ENCODE measurements at places on chromosomes 6 and 20.

- no peak for DNase-seq
Measured at GRCh38 chr6:168380956-168381605, 59.9 kb upstream of the SMOC2 start.

- DNase-seq = no peak
Measured at GRCh38 chr20:6434131-6434530, 311.3 kb upstream of the FERMT1 start.

DNA sequence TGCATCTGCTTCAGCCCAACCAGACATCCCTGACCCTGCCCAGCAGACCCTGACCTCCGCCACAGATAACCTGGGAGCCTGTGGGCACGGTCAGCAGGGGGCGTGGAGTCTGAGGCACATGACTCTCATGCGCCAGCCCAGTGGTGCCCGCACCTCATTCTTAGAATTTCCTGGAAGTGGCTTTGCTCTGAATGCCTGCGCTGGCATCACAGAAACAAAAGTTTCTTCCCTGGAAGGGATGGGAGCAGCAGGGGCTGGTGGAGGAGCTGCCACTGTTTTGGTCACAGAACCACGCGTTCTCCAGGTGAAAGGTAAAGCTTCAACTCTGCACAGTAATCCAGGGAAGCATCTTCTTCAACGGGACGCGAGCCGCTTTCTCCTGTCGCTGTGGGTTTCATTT is 67.9 kb upstream of the DUSP22 start:
- DNase-seq = no peak

DNA sequence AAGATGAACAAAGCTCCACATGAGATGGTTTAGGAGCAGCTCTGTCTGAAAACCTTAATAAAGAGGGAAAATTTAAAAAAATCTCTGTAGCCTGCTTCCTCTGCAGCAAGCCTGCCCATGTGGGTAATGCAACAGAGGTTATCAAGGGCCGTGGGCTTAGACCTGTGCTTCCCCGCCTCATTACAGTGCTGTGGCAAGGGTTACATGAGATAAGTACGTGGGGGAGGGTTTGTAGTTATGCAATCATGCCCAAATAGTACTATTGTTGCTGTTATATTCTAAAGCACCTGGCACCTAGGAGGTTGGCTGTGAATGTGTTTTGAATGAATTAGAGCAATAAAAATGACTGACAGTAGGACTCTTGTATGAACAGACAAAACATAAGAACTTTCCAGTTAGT is 68.3 kb downstream of the PKHD1 start:
- no peak for DNase-seq

- no peak for DNase-seq
Measured at GRCh38 chr6:167757249-167757648, 69.5 kb upstream of the AFDN start.

GRCh38 chr20:4038047-4038459 is 22.7 kb upstream of the RNF24 start:
- peak; percentile 90 for DNase-seq

DNA sequence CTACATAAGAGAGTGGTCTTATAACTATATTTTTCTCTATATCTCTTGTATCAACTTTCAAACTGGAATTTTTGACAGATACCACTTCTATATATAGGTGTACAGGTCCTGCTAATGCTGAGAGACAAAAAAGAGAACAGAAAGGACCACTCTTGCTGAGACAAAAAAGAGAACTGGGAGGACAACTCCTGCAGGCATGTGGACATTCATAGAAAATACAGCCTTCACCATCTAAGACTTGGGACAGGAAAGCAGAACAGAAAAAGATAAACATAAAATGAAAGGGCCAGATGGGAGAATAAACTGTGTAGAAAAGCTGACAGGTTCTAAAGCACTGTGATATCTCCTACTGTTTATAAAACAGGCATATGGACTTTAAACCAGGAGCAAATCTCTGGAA is 541.0 kb upstream of the ADGRB3 start:
- no peak for DNase-seq

DNA sequence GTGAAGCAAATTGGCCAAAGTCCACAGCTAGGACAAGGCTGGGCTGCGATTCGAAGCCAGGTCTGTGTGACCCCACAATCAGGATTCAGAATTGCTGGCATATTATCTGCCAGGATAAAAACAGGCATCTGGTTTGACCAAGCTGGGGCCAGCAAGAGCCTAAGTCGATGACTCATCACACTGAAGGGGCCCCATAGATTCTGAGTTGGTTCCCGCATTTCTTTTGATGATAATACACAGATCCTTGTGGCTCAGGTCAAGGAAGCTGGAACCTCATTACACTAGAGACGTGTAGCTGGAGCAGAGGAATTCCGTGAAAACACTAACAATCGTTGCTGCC is 6.5 kb downstream of the KCNB1 start:
- no peak for DNase-seq

DNA sequence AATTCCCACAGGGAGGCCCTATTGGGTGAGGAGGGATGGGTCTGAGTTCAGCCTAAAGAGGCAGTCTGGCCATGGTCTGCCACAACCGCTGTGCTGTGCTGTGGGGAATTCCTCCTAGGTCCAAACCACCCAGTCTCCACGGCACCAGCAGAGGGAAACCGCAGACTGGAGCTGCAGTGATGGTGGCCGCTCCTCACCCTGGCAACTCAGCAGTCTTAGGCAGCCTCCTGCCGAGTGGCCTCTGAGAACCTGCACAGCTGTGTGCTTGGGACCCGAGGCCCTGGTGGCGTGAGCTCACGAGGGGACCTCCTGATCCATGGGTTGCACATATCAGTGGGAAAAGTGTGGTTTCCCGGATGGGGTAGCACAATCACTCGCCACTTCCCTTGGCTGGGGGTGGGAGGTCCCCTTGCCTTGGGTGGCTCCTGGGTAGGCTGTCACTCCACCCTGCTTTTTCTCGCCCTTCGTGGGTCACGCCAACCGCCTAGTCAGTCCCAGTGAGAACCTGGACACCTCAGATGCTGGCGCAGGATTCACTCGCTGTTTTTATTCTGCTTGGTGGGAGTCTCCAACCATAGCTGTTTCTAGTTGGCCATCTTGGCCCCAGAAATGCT is 242.2 kb downstream of the CDH26 start:
- DNase-seq = no peak

GRCh38 chr6:154765273-154765672 is 32.1 kb downstream of the SCAF8 start:
- no peak for DNase-seq

DNA sequence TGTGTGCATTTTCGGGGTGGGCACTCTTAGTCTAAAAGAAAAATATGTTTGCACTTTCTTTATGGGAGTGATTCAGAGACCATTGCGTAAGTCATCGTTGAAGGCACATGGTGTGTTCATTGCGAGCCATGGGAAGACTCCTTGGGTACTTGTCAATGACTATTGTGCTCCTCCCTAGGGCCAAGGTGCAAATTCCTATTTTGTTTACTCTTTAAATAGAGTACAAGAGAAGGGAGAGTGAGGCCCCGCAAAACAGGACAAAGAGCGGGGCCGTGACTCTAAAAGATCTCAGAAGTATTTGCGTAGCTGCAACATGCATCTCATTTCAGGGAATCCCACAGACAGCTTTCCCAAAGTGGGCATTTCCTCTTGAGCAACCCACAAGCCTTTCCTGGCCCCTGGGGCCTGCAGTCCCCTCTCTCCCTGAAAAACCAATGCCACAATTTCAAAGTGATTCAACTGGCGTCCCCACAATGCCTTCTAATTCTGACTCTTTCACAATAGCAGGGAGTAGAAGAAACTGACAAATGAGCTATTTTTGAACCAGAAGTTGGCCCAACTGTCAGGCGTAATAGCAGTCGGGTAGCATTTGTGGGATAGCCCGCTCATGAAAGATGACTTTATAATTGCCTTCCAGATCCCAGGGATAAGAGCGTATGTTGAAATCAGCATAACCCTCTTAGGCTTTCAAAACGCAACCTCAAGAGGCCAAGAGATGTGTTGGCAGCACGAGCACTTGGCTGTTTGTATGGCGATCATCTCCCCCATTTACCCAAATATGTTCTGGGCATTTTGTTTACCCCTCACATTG is 277.9 kb upstream of the BMP2 start:
- peak; percentile 17 for DNase-seq

GRCh38 chr6:13916230-13916944 is 8.4 kb upstream of the RNF182 start:
- DNase-seq = no peak

DNA sequence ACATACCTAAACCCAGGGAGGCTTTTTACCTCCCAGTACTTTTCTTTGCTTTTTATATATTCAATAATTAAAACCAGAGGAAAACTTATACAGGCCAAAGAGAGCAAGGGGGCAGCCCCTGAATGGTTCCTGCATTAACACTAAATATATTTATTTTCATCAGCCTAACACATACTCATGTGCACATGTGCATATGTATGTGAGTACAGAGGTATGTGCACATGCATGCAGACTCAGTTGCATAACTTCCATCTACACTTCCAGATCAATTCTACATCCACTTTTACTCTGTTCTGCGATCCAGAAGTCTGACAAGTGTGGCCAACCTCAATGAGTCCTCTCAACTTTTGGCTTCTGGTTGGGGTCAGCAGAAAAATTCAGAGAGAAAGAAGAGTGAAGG is 794.2 kb downstream of the DHX35 start:
- no peak for DNase-seq

- no peak for DNase-seq
Measured at GRCh38 chr6:166318649-166319600, 10.7 kb upstream of the PRR18 start.
